ENCODE measurements at places on chromosomes 12 and 14.
A peak's percentile ranks its signal among the peaks of the same experiment; 100 is the strongest.

- no peak for DNase-seq
Observed at GRCh38 chr12:106942775-106943174, 12.9 kb upstream of the TMEM263 start.

DNA sequence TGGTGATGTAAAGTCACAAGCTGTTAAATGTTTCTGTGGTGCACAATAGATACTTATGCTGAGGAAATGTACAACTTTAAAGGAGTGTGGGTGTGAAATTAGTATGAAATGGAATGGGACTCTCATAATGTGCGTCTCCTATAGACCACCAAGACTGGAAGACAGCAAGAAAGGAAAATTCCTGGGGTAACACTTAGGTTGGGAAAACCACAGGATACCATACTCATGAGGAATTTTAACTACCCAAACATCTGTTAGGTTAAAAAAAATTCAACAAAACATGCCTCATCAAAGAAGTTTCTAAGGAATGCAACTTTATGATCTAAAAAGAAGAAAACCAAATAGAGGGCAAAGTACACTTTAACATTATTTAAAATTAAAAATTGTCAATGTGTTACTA, 113.7 kb upstream of the MYF6 start:
- peak; percentile 98 for DNase-seq

DNA sequence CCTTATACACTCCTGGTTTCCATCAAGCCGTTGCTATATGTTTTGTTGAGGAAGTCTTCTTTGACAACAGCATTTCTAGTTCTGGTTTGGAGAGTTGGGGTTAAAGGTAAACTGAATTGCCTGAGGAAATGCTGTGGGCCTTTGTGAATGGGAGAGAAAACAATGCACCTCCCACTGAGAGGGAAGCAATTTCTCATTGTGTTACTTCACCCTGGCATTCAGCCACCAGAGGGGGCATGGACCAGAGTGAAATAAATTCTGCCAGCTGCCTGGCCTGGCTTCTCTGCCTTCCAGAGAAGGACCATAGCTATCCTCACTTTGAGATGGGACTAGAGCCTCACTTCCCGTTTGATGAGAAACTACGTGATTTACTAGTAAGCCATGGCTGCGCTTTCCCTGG, 475.3 kb downstream of the EGLN3 start:
- DNase-seq, result peak; percentile 41

- DNase-seq, result peak; percentile 88
Observed at GRCh38 chr12:104736307-104736706, 221.8 kb downstream of the SLC41A2 start.

- DNase-seq, result no peak
Observed at GRCh38 chr14:96581026-96581425, 78.8 kb downstream of the PAPOLA start.

GRCh38 chr12:19282133-19282699, 152.7 kb downstream of the PLEKHA5 start:
- no peak for DNase-seq

GRCh38 chr14:96797582-96798349, 584 bp downstream of the VRK1 start:
- peak; percentile 15 for DNase-seq

DNA sequence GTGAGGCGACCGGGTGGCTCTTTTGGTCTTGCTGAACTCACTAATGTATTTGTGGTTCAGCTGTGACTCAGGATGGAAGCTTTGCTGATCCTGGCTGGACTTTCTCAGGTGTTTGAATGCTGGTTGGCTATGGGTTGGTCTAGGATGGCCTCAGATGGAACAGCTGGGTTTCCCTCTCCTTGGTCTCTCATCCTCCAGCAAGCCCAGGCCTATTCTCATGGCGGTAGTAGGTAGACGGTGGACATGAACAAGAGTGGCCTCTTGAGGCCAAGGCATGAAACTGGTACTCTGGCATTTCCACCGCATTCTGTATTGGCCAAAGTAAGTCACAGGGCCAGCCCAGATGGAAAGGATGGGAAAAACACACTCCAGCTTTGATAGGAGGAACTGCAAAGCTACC, 11.8 kb upstream of the POLR3B start:
- peak; percentile 48 for DNase-seq

GRCh38 chr14:21990116-21990515, 316.5 kb upstream of the OR4E1 start:
- DNase-seq, result no peak

- DNase-seq, result no peak
Observed at GRCh38 chr12:122858171-122858570, 22.9 kb downstream of the HIP1R start.

GRCh38 chr14:92892589-92892988, 30.4 kb upstream of the CHGA start:
- DNase-seq, result no peak

GRCh38 chr14:80167793-80168448, 43.4 kb downstream of the DIO2 start:
- DNase-seq, result no peak

GRCh38 chr14:94367347-94368242, 20.8 kb downstream of the SERPINA1 start:
- DNase-seq, result no peak

DNA sequence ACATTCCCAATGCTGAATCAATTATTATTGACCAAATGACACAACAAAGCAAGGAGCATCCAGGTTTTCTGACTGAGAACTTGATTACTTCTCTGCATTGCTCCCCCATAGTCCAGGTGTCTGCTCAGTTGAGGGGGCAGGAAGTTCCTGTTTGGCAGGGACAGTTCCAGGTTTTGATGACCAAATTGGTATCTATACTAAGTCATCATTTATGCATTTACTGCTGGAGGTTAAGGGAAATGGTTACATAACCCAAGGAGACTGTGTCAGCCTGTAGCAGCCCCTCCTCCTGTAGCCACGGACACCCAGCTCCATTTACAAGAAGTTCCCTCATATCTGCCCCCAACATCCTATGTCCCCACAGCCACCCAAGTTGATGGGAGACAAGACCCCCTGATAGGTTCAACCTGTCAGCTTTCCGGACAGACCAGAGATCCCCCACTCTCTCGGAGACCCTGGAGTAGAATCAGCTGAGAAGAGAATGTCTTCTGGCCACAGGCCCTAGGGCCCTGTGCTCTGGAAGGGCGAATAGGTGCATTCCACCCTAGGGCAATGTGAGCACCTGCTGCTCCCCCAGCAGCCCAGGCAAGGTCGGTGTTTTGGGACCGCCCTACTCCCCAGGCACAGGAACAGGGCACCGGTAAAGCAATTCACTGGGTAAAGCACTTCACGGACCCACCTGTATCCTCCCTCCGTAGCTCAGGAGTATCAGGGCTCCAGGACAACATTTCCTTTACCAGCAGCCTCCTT, 23.6 kb downstream of the IRF2BPL start:
- DNase-seq, result no peak

DNA sequence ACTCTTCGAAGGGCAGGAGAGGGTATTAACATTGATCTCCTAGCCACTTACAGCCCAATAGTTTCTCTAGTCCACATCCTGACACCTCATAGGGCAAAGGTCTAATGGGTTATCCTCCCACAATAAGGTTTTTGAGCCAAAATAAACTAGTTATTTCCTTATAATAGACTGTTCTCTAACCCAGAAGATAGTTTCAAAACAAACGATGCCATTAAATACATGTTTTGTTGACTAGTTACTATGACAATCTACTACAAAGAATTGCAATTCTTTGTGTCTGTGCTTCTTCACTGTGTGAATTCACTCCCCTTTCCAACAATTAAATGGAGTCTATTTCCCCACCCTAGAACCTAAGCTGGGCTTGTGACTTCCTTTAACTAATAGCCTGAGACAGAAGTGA, 6.4 kb upstream of the ACTR10 start:
- DNase-seq, result no peak

- DNase-seq, result no peak
Observed at GRCh38 chr12:94717108-94717507, 66.8 kb upstream of the TMCC3 start.

- DNase-seq, result peak; percentile 61
Observed at GRCh38 chr12:64672925-64673409, 62.7 kb downstream of the RASSF3 start.

GRCh38 chr12:131091413-131091975, 137.8 kb downstream of the ADGRD1 start:
- DNase-seq, result no peak
